ENCODE measurements at places on chromosomes 4 and X.

DNA sequence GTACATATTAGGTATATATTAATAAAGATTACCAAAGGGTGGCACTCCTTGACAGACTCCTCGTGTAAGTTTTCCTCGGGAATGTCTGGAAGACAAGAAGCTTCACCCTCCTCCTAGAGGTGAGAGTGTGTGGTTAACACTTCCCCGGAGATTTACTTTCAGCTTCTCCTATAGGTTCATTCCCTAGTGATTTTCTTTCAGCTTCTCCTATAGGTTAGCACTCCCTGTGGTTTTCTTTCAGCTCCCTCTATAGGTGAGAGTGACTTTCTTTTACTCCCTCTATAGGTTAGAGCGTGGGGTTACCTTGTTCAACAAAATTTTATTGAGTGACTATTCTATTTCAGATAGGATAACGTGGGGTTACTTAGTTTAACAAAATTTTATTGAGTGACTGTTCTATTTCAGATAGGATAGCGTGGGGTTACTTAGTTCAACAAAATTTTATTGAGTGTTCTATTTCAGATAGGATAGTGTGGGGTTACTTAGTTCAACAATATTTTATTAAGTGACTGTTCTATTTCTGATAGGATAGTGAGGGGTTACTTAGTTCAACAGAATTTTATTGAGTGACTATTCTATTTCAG lies 106.0 kb upstream of the PLAC1 start:
- DNase-seq, result no peak

GRCh38 chr4:139607502-139608060 lies 51.6 kb upstream of the SETD7 start:
- DNase-seq, result no peak

DNA sequence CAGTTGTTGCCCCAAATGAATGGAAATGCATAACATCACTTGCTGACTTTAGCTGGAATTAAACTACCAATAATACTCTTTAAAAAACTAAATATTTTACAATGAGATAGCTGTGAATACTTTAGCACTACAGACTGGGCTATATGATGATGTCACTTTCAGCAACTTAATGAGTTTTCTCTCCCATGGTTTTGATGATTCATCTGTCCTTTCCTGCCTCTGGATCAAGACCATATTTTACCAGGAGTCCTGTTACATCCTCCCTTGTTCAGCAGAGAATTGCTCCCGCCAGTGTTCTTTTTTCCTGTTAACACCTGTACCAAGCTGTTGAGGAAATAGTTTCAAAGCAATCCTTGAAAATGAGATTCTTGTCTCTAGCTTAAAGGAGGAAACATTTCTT lies 543.0 kb downstream of the SPRY1 start:
- DNase-seq, result no peak

DNA sequence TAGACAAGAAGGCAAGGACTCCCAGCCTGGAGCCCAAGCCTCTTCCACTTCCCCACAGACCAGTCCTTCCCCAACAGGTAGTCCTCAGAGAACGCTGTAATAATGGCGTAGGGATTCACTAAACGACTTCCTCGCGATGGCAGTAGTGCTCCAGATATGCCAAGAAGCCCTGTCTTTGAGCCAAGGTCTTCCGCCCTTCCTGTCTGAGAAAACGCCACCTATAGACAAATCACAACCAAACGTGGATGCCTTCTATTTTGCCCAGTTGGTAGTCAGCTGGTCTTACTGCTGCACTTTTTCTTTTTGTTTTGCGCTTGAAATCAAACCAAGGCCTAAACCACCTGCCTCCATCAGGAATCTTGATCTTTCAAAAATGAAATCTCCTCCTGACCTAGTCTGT lies 203.3 kb downstream of the OR13H1 start:
- DNase-seq, result no peak

DNA sequence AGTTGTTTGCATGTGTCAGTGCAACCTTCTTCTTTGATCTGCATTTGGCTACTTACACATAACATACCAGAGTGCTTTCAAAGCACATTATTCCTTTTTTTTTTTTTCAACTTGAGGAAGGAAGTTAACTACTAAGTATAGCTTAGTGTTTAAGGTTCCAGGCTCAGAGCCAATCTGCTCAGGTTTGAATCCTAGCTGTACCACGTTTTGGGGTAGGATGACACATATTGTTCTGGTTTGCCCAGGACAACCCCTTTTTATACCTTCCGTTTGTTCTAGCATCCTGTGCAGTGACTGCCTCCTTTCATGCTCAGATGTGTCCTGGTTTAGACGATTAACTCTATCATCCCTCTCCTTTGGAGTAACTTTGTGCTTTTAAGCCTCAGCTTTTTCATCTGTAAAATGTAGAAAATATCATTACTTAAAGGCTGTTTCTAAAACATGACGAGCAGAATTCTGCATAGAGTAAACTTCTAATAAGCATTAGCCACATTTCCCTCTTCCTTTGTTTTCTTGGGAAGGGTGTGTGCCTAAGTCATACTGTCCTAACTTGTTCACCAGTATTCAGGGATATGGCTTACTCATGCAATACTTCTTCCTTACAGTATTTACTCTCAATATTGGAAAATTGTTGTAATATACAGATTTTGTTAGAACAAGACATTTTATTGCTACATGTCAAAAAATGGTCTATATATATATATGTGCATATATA lies 281.3 kb downstream of the C4orf33 start:
- DNase-seq, result no peak

DNA sequence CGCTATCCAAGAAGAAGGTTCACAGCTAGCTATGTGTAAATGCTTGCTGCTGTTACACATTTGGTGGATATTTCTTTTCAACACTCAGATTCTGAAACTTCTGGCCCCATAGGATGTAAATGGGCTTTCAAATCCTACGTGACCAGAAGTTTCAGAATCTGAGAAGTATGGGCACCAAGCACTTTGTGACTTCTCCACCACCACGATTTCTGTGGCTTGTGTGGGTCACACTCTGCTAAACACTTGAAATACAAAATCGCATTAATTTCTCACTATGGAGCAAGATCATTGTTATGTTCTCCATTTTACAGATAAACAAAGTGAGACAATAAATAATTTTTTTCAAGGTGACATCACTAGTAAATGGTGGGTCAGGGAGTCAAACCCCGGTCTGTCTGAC lies 259.4 kb upstream of the JADE1 start:
- no peak for DNase-seq

GRCh38 chrX:39301036-39301435 lies 499.8 kb downstream of the MID1IP1 start:
- no peak for DNase-seq

GRCh38 chrX:133285341-133285740 lies 67.2 kb upstream of the TFDP3 start:
- no peak for DNase-seq

DNA sequence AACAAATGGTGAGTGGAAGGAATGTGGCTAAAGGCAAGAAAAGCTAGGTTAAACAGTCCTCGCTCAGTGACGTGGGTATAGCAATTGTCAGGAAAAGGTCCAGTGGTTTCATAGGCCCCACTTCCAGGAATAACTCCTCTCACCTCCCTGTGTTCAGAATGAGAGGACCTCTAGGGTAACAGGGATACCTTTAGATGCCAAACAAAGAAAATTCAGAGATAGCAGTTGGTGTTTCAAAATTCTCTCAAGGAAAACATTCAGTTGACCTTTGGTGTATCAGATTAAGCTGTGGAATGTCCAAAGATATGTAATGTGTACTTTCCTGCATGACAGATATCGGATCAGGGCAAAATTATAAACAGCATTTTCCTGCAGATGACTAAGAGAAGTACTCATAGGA lies 155.9 kb downstream of the ARHGAP6 start:
- no peak for DNase-seq

DNA sequence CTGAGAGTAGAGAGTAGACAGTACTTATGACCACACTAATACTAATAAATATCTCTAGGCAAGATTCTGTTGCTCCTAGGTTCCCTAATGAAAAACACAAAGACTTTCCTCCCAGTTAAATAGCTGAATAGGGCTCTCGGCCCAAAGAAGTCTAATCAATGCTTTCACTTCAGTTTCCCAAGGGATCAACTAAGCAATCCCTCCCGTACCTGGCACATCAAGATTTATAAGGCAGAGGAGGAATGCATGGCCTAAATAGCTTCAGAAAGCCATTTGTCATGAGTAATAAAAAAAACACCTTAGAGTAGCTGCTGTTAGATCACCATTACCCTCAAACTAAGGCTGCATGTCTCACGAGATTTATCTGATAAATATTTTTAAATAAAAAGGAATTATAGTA lies 56.8 kb upstream of the EXOC1L start:
- DNase-seq, result no peak

DNA sequence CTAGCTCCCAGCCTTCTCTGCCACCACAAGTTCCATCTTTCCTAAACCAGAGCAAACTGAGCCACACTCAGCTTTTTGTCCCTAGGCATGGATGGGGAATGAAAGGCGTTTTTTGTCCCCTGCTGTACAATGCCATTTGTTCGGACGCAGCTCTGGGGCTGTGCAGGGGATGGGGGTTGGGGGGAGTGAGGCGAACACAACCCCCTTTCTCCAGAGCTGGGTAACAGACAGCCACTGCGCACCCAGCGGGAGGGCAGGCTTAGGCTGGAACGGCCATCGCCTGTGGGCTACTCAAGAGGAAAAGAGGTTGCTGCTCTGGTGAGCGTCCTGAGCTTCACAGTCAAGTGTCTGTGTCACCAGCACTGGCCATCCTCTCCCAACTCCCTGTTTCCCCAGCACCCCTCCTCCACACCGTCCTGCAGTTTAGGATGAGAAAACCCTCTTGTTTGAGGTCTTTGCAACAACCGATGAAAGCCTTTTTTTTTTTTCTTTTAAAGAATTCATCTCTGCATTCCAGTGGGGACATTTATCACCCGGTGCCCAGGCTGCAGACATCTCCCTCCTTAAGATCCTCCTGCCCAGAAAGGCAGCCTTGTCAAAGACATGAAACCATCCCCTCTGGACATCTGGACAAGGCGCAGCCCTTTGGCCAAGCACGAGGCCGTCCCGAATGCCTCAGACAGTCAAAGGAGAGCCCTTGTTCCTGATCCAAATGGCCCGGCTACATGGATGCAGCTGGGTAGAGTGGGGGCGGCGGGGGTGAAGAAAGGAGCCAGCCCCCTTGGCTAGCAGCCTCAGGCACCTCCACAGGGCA lies 419.6 kb downstream of the BCOR start:
- DNase-seq, result no peak

GRCh38 chr4:149838036-149838435 lies 22.4 kb upstream of the IQCM start:
- DNase-seq, result no peak

GRCh38 chr4:39814403-39815185 lies 116.7 kb downstream of the UBE2K start:
- no peak for DNase-seq

DNA sequence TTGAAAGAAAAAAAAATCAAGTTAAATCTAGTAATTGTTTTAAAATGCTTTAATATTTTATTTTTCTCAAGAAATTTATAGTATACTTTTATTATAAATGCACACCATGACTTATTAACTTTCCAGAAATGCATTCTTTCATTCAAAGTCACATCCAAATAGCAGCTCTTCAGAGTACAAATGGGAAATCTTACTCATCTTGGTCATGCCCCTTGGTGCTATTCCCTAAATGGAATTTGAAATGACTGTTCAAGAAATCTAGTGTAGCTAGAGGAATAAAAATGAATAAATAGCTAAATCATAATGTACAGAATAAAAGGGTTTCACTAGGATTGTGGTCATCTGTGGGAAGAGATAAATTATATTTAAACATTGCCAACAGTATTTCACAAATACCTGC lies 1139.7 kb downstream of the PCDH18 start:
- no peak for DNase-seq

DNA sequence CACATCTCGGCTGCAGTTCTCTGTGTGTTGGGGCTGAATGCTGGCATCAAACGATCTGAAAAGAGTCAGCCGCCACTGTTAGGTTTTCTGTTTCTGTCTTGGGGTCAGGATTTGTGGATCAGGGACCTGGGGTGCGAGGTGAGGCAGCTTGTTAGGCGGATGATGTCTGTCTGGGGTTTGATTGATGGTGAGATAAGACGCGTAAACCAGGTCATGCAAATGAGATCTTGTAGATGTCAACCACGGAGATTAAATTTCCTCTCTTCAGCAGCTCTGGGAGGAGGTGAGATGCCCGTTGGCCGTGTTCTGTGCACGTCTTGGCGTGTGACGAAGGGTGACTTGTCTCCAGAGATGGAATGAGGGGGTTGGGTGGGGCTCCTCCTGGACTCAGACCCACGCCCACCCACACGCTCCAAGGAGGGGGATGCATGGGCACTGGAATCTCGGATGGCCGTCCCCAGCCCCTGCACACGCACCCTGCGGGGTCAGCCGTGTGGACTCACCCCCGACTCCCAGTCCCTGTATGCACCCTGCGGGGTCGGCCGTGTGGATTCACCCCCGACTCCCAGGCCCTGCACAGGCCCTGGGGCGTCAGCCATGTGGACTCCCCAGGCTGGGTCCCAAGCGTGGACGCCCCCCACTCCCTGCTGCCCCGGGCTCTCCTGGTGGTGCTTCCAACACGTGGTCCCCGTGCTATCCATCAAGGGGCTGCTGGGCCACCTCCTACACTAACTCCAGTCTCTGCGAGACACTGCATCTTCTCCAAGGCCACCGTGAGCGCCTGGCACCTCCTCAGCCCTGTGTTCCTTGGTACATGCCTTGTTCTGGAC lies 16.0 kb upstream of the UVSSA start:
- DNase-seq, result peak; percentile 32

DNA sequence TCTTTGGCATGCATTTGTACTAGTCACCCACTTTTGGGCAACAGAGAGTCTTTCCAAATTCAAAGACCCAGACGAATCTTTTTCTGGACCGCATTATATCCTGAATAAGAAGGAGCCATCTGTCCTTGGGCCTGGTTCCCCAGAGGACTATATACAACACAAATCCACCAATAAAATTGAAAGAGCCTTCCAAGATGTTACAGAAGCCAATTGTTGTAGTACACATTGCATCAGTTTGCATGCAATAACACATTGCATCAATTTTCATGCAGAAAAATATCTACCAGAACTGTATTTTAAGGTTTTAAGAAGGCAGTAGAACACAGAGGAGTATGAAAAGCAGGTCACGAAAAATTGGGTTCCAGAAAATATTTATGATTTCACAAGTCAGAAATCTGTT lies 203.2 kb downstream of the HTR2C start:
- DNase-seq, result no peak

DNA sequence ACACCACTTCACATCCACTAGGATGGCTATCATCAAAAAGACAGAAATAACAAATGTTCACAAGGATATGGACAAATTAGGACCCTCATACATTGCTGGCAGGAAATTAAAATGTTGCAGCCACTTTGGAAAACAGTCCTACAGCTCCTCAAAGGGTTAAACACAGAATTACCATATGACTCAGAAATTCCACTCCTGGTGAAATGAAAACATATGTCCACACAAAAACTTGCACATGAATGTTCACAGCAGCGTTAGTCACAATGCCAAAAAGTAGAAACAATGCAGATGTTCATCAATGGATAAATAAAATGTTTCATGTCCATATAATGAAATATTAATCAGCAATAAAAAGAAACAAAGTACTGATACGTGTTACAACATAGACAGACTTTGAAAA lies 15.1 kb downstream of the S100G start:
- no peak for DNase-seq
